Activated naive CD4-positive, alpha-beta T cell treated with Interleukin-2 at 50 U/mL for 16 hours (primary cell): ENCODE measurements at places on chromosomes 6 and 20.

DNA sequence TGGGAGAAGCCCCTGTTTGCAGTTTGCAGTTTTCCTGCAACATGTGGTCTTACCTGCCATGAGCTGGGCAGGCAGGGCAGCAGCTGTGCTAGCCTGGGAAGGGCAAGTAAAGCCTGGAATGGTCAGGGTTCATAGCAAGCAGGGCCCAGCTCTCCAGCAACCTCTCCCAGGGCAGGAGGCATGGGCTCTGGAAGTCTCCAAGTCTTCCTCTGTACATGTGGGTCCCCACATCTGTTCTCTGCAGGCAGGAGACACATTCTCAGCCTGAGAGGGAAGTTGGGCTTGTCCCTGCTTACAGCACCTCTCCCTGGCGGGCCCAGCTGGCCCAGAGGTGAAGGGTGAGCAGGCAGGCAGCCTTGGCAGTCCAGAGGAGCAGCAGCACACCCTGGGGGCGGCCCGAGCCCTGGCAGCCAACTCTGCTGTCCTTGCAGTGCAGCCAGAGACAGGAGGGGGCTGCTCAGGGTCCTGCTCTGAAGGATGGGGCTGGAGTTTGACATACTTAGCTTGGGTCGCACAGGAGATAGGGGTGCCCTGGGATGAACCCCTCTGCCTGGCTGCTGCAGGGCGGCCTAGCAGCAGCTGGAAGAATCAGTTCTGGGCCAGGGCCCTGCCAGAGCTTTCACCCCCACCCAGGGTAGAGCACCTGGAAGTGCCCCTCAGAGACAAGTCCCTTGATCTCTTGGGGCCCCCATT is 176.0 kb downstream of the MRPL14 start:
- DNase-seq: no peak

DNA sequence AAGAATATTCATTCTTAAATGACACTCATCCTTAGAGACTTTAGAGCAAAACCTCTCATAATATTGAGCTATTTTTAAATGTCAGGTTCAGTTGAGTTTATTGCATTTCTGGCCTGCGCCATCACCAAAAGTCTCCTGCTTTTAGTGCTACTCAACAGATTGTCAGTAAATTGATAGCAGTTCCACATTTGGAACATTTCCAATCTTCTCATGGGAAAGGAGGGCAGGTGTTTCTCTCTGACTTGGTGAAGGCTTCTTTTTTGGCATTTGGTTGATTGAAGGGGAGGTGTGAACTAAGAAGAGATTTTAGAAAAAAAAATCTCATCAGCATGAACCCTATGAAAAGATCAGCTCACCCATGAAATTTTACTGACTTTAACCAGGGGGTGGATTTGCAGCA is 125.9 kb upstream of the INSM1 start:
- DNase-seq: no peak

- DNase-seq: no peak
These were observed 209.1 kb upstream of the JARID2 start for GRCh38 chr6:15036690-15037245.

DNA sequence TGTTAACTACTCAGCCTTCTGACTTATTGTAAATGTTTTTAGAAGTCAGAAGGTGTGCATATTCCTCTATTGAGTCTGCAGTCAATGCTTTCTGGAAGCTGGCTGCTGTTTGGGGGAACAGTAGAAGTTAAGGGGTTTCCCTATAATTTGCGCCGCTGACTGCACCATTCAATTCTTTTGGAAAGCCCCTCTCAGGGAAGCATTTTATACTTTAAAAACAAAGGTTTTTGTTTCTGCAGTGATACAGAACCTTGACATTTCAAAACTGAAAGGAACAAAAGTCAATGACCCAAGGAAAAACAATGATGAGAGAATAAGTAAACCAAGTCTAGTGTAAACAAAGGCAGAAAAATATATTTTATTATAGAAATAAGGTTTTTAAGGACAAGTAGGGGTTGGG is 120.8 kb upstream of the TNFAIP3 start:
- DNase-seq: no peak

DNA sequence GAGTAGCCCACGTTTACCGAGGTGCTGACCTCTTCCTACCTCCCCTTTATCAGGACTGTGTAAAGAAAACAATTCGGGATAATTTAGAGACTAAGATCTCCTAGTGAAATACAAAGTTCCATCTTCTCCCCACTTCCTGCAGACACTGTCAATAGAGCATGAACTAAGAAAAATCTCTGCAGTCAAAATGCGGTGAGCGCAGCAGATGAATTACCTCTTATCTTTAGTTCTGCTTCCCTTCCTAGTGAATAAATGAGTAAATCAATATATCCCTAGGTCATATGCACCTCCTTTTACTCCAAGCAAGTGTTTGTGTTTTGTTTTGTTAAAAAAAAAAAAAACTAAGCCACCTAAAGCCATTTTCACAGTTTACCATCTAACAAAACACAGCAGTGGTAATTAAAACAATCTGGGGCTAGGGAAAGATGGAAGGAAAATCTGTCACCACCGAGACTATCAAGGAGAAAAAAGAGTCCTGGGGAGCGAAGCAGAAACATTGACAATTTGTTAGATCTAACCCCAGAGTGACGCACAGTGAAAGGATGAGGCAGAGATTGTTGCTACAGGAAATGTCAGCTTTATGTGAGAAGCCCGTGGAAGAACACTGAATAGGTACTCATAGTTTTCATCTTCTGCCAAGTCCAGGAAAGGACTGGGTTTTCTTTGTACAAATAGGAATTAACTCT is 159.4 kb upstream of the SPTLC3 start:
- DNase-seq: no peak

- no peak for DNase-seq
These were observed 30.0 kb downstream of the BEND6 start for GRCh38 chr6:56984884-56985283.

DNA sequence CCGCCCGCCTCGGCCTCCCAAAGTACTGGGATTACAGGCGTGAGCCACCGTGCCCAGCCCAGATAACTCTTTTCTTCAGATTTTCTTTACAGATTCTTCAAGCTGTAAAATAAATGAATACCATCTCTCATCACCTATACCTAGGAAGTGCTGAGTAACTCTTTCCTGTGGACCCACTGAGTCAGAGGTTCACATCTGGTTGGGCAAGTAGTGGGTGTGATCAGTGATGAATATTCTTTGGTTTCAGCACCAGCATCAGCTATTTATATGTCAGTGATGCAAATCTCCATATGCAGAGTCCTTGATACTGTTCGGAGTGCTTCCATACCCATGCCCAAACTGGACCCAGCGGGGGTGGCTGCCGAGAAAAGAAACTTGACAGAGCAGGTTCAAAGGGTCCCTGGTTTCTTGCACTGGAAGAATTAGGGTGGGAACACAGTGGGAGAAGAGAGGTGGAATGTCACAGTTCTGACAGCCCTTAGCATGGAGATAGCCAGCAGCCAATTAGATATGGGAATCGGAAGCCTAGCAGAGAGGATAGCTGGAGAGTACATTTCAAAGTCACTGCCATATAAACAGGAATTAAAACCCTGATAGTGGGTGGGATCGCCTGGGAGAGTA is 64.9 kb upstream of the DDR1 start:
- DNase-seq: peak; percentile 77

DNA sequence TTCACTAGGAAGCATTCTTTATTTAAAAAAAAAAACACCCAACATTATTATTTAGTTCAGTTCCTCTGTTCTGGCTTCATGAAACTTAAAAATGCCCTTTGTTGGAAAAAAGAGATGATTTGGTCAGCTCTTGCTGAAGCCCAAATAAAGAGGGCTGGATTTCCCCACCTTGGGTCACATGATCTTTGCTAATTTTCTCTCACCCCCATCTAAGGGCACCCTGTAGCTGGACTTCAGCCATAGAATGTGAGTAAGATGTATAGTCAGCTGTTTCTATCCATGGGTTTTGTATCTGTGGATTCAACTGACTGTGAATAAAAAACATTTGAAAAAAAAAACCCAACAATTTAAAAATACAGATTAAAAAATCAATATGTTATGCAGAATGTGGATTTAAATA is 213.9 kb upstream of the SULF2 start:
- DNase-seq: no peak

GRCh38 chr6:128979071-128979470 is 96.1 kb downstream of the LAMA2 start:
- no peak for DNase-seq

DNA sequence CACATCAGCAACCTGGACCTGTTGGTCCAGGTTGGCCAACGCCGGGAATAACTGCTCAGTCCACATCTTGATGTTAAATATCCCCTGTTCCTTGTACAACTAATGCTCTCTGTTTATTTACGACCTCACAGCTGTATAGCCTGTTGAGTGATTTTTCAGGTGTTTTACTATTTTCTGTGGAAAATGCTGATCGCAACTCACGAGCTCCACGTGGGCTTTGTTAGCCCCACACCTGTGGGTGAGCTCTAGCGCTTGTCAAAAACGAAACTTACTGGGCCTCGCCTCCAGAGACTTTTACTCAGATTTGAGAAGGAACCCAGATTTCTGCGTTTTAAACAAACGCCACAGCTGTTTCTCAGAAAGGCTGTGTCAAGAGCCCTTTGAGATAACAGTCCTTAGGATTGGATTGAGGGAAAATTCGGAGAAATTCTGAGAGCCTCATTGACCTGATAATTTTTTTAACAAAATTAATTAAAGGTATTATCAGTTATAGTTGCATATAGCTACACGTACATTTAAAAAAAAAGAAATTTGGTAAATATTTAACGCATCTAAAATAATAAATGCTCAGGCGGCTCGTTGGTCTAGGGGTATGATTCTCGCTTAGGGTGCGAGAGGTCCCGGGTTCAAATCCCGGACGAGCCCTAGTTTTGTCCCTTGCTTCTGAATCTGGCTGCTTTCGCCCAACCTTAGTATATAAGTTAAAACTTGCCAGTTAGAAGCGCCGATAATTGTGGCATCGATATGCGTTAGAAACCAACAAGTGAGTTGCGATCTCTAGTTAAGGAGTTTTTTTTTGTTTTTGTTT is 16.7 kb downstream of the HMGN4 start:
- peak; percentile 64 for DNase-seq

- DNase-seq: no peak
These were observed 93.5 kb downstream of the CDC5L start for GRCh38 chr6:44481056-44481455.

- no peak for DNase-seq
These were observed 3.2 kb upstream of the NINL start for GRCh38 chr20:25588491-25588890.

GRCh38 chr20:57275334-57275733 is 8.9 kb upstream of the BMP7 start:
- no peak for DNase-seq

DNA sequence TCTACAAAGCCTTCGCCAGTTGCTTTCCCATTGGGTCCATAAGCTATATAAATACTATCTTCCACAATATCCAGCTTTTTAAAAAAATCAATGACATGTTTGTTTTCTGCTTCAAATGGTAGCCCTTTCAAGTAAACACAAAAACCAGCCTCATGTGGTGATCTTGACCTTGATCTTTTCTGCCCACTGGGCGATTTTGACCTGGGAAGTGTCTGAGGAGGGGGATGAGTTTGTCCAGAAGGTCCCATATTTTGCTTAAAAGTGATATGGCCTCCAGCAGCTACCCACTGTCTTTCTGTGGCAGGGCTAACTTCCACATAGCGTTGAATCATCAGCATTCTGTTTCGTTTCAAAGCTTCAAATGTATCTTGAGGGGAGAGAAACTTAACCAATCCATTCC is 10.8 kb downstream of the CPNE1 start:
- DNase-seq: no peak

DNA sequence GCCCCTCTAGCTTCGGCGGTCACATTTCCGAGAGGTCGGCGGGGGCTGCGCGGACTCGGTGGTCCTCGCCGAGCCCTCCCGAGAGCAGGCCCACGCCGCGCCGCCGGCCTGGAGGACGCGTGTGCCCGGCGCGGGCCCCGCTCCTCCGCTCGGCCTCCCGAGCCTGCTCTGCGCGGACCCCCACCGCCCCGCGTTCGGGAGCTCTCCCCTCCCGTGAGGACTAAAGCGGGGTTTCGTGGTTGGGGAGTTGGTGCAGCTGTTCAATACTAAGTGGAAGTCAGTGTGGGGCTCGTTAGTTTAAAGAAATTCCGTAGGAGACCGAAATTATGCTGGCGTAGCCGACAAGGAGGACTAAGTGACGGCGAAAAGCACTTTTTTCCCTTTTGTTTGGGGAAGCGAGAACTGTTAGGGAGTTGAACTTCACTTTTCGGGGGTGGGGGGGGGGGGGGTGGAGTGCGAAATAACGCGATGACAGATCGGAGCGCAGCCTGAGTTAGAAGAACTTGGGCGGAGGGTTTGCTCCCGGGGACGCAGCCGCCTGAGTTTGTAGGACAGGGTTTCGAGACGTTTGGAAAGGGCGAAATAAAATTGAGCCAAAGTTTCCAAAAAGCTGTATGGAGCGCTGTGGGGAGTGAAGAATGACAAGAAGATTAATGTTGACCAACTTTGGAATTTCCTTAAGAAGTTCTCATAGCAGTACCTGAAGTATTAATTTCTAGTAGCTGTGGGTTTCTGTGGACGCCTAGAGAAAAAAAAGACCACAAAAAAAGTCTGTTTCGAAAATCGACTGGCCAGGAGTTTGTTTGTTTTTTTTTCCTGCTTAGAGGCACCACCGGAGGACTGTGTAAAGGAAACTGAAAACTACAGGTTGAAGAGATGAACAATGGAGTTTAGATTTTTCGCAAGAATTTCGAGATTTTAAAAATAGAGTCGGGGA is 1.4 kb downstream of the QKI start:
- DNase-seq: peak; percentile 43

GRCh38 chr6:47836046-47836445 is 54.2 kb downstream of the OPN5 start:
- DNase-seq: no peak

- DNase-seq: no peak
These were observed 29.6 kb downstream of the RAMACL start for GRCh38 chr6:166556863-166557322.

DNA sequence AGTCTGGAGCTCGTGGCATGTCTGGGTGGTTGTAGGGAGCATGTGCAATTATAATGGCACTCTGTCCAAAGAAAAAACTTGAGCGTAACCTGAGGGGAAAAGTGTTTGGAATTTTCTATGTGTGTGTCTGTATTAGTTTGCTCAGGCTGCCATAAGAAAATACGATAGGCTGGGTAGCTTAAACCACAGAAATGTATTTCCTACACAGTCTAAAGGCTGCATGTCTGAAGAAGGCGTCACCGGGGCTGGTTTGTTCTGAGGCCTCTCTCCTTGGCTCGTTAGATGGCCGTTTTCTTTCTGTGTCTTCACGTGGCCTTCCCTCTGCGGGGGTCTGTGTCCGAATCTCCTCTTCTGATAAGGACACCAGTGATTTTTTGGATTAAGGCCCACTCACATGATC is 59.0 kb downstream of the IGF2R start:
- no peak for DNase-seq

- no peak for DNase-seq
These were observed 23.8 kb upstream of the LAMP5 start for GRCh38 chr20:9490631-9491030.

- no peak for DNase-seq
These were observed 56.4 kb upstream of the RPS6KA2 start for GRCh38 chr6:166683477-166683876.

- peak; percentile 59 for DNase-seq
These were observed 38.7 kb downstream of the MAP3K5 start for GRCh38 chr6:136753624-136754023.

- DNase-seq: no peak
These were observed 126.6 kb downstream of the ADAT2 start for GRCh38 chr6:143323729-143324470.

- no peak for DNase-seq
These were observed 574.0 kb upstream of the POU3F2 start for GRCh38 chr6:98260382-98260781.

GRCh38 chr20:37389241-37389747 is 43.4 kb downstream of the SRC start:
- DNase-seq: no peak

GRCh38 chr6:150539111-150539510 is 60.6 kb upstream of the PLEKHG1 start:
- DNase-seq: no peak

GRCh38 chr6:143232849-143233248 is 172.2 kb downstream of the AIG1 start:
- peak; percentile 9 for DNase-seq
